ENCODE measurements at places on chromosomes 2 and 18.

DNA sequence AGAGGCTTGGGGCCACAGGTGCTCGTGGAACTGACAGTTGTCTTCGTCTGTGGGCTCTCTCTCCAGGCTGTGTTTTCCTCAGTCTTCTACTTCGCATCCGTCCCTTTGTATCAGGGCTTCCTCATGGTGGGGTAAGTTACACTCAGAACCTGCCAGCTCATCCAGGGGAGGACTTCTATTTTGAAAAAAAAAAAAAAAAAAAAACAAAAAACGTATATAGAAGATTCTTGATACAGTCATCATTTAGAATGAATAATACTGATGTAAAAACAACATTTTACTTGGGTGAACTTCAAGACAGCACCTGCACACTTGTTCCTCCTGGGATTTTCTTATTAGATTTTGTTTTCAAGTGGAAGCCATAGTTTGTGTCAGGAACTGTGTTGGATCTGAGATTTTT, 47.7 kb upstream of the NFATC1 start:
- DNase-seq, result no peak

DNA sequence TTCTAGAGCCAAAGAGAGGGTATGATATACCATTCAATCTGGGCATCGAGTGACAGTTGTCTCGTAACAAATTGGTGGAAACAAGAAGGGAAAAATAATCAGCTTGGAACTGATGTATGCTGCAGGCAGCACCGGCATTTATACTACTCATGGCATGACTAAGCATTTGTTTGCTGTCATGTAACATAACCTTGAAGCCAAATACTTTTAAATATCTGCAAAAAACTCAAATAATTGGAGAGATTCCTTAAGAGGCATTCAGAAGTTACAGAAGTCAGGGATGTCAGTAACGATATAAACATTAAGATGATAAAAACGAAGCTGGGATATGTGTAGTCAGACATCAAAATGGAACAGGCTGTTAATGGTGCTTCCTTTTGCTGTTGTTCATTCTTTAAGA, 157.3 kb upstream of the MMADHC start:
- DNase-seq, result no peak

GRCh38 chr2:236642584-236643291, 73.1 kb downstream of the ACKR3 start:
- DNase-seq, result no peak

DNA sequence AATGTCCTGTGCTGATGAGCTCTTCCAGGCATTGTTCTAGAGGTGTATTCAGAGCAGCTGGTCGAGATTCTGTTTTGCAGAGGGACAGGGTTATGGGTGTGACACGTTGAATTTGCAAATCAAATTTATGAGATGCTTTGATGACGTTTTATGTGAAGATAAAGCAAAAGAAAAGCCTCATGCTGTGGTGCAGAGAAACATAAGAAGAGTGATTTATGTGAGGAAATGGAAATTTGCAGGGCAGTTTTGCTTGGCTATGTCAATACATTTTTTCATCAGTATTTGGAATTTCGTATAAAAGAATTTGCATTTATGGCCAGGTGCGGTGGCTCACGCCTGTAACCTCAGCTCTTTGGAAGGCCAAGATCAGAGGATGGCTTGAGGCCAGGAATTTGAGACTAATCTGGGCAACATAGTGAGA, 36.4 kb downstream of the TSN start:
- DNase-seq, result no peak

- no peak for DNase-seq
Measured at GRCh38 chr2:141595316-141595920, 535.4 kb downstream of the LRP1B start.

- DNase-seq, result no peak
Measured at GRCh38 chr2:23469142-23469540, 84.2 kb downstream of the KLHL29 start.

DNA sequence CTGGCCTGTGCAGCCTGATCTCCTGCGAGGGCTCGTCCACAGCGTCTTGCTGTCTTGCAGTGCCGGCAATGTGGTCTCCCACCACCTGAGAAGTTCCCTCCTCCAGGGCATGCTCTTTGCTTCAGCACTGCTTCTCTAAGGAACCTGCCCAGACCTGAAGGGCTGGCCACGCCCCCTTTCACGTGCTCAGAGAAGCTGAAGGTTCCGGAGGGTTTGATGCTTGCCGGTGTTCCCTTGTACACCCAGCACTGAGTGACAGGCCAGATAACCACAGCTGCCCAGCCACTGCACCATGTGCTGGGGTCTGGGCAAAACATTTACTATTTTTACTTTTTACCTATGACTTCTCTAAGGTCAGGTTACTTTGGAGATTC, 1.7 kb upstream of the POLR2D start:
- peak; percentile 65 for DNase-seq

DNA sequence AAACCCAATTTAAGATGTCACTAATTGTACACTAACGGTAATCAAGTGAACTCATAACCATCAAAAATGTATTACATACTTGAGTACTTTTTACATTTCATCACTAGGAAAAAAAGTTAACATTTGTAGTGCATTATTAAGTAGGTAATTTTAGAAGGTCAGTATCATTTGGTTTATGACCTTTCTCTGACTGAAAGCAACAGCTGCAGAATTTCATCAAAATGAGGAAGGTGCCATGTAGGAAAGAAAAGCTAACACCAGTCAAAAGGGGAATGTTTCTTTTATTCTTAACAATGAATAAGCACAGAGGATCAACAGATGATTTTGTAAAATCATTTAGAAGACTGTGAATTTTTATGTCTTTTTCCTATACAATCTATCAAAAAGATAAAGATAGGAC, 79.0 kb downstream of the PIGN start:
- DNase-seq, result no peak

GRCh38 chr2:196914867-196915460, 11.5 kb downstream of the PGAP1 start:
- DNase-seq, result no peak

DNA sequence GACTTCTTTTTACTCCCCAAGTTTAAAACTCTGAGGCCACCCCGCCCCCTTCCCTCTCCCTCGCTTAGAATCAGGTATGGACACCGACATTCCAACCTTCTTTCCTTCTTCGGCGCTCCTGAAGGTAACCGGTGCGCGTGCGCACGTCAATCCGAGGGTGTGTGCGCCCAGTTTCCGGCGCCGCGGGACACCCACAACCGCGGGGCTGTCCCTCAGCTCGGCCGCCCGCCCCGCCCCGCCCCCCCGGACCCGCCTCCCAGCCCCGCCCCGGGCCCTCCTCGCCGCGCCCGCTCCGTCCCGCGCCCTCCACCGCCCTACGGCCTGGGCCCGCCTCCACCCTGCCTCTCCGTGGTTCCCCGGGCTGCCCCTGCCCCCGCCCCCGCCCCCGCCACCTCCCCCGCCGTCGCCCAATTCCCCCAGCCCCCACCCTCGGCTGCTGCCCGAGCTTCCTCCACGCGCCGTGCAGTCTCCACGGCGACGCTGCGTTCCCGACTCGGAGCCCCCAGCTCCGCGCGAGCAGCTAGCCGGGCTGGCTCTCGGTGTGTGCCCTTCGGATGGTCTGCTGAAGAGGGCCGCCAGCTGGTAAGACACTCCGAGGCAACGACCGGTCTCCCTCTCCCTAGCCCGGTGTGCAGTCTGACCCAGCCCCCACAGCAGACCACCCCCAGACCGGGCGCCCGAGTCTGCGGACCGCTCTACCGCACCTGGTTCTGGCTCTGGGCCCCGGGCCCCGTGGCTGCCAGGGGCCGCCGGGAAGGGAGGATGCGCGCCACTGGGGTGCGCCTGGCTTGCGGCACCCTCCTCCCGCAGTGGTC, 635 bp downstream of the ERICH2 start:
- peak; percentile 60 for DNase-seq

DNA sequence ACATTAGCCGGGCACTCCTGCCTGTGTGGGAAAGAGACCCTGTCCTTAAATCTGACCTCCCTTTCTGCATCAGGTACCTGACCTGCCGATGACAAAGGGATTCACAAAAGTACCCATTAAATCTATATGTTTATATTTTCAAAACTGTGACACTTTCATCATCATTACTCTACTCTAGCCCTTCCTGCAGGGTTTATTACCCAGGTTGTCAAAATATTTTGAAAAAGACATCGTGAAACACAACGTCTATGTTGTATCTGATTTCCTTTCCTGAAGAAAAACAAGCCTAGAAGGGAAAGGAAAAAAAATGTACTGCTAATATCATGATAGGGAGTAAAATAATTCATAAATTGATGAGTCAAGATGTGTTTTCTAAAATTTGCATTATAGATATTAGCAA, 15.2 kb upstream of the KYNU start:
- DNase-seq, result no peak

DNA sequence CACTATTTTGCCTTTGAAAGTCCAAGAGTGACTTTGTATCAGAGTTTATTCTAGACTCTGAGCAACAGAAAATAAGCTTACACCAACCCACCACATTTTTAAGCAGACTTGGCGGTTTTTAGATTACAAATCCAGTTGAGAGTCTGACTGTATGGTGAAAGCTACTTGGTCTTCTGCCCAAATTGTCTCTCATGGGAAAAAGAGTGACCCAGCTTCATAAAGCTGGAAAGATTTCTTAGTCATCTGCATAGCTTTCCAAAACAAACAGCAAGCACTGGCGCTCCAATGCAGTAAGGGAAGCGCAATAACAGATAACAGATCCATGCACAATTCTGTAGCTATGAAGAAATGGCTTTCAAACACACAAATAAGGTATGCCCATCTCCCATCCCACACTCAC, 7.1 kb downstream of the DSG1 start:
- no peak for DNase-seq

DNA sequence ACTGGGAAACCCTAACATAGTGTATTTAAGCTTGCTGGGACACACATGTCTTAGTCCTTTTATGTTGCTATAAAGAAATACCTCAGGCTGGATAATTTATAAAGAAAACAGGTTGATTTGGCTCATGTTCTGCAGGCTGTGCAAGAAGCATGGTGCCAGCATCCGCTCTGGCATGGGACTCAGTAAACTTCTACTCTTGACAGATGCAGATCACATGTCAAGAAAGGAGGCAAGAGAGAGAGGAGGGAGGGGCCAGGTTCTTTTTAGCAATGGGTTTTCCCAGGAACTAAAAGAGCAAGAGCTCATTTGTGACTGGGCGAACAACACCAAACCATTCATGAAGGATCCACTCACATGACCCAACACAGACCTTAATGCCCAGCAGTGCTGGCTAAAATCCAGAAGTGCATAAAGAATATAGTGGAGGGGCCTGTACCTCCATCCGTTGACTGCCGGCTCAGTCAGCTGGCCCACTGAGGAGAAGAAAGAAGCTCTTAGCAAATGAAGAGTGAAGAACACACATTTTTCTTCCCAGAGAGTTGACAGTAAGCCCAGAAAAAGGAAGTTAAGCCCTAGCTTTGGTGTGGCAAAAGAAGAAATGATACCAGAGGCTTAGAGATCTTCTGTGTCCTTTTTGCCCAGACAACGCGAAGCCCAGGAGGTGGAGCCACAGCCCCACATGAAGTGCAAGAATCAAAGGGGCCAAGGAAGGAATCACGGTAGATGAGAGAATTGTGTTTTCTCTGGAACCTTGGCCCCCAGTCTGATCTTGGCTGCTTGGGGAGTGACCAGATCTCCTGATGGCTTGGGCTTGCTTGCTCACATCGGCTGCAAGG, 183.5 kb upstream of the FAM98A start:
- no peak for DNase-seq

DNA sequence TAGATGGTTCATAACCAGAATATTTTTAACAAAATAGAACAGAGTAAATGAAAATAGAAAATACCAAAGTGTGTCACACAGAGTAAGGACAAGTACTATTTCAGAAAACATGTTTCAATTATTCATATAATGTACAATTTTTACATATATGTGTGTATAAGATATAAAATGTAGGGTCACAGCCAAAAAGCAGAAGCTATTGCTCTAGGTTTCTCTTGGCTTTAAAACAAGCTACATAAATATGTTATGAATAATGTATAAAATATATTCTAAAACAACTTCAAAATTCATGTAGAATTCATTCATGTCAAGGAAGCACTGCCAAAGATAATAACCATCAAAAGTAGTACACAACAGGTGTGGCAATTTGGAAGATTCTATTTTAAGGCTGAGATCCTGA, 218.2 kb downstream of the TTC32 start:
- no peak for DNase-seq

DNA sequence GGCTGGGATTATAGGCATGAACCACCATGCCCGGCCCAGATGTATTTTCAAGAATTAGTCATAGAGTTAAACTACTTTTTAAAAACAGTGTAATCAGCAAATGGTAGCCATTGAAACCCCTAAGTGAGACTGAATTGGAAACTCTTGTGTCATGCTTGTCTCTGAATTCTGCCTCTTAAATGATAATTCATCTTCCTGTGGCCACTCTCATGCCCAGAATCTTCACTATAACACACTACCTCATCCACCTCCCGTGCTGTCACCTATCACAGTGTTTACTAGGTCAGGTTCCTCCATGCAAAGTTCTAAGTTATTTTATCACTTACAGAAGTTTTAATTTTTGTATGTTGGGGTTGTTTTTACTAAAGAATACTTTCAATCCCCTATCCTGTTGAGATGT, 197.5 kb downstream of the PHLPP1 start:
- DNase-seq, result no peak

- no peak for DNase-seq
Measured at GRCh38 chr2:46438794-46439193, 40.6 kb upstream of the TMEM247 start.

GRCh38 chr2:122034777-122035176, 279.3 kb downstream of the TSN start:
- DNase-seq, result no peak

GRCh38 chr2:20378891-20379519, 28.4 kb upstream of the PUM2 start:
- DNase-seq, result no peak

GRCh38 chr2:144548532-144549191, 28.7 kb upstream of the ZEB2 start:
- DNase-seq, result no peak

Data from stimulated activated CD4-positive, alpha-beta T cell treated with anti-CD3 and anti-CD28 coated beads, Interleukin-4, amount 100 ng/mL, for 1 hour (primary cell).